Stimulated activated CD4-positive, alpha-beta T cell treated with anti-CD3 and anti-CD28 coated beads, Interleukin-4, amount 100 ng/mL, for 48 hours (primary cell): ENCODE measurements at places on chromosomes 1 and 21.
A peak's percentile ranks its signal among the peaks of the same experiment; 100 is the strongest.

GRCh38 chr1:95752515-95753381, 518.7 kb downstream of the RWDD3 start:
- no peak for DNase-seq

- DNase-seq = peak; percentile 32
Measured at GRCh38 chr1:204377800-204378668, 18.3 kb upstream of the PLEKHA6 start.

GRCh38 chr1:89996450-89997110, 1.7 kb downstream of the ZNF326 start:
- DNase-seq = no peak

GRCh38 chr1:212721388-212722247, 22.0 kb upstream of the BATF3 start:
- peak; percentile 52 for DNase-seq

DNA sequence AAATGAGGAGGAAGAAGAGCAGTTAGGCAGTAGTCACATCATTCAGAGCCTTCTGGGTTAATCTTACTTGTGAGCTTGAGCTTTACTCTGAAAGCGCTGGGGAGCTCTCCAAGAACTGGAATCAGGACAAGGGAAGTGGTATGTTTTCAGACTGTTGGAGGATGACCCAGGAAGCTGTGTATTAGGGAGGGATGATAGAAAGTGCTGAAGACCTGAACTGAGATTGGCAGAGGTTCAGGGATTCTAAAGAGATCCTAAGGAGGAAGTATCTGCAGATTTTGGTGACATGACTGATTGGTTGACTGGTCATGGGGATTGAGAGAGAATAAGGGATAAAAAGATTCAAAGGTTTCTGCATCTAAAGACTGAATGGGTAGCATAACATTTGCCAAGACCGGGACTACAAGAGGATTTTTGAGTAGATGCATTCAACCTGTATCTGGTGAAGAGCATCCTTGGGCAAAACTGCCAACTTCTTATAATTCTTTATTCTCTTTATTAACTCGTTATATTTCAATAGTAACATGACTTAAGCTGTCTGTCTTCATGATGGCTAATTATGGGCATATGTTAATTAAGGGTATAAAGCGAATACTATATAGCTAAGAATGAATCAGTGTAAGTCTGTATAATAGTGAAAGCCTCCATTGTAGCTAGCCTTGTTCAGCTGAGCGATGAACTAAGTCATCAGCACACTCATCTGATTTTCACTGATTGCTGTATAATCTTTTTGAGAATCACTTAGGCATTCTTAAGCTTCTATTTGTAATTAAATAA, 41.8 kb downstream of the XCL1 start:
- DNase-seq = no peak
